ENCODE measurements at places on chromosomes 6 and 20.

DNA sequence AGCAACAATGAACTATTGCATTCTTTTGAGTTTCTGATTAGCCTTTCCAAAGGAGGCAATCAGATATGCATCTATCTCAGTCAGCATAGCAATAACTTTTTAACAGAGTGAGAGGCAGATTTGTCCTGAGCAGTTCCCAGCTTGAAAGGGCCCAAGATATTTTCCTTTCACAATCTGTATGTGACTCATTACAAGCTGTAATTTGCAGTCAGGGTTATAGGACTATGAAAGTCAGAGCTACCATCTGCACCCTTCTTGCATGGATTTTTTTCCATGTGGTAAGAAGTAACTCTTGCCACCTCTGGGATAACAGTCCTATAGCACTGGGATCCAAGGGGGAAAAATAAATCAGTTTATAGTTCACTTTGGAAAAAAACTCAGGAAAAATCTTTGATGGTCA is 318.2 kb upstream of the RGS17 start:
- DNase-seq = no peak

DNA sequence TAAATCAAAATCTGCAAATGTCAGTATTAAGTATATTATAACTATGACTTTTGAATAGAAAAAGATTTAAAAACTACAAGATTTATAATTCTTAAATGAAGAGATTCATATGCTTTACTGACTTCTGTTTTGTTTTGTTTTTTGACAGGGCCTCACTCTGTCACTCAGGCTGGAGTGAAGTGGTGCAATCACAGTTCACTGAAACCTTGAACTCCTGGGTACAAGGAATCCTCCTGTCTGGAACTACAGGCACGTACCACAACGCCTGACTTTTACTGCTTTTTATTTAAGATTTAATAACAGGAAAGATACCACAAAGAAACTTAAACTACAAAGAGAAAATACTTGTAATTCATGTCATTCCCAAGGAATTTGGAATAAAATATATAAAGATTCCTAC is 940.2 kb upstream of the CITED2 start:
- no peak for DNase-seq

GRCh38 chr20:31918466-31919105 is 33.3 kb downstream of the PDRG1 start:
- no peak for DNase-seq

- DNase-seq = no peak
Observed at GRCh38 chr6:47376930-47377329, 67.2 kb upstream of the TNFRSF21 start.

- DNase-seq = no peak
Observed at GRCh38 chr6:167130008-167130677, 7.2 kb downstream of the CCR6 start.

DNA sequence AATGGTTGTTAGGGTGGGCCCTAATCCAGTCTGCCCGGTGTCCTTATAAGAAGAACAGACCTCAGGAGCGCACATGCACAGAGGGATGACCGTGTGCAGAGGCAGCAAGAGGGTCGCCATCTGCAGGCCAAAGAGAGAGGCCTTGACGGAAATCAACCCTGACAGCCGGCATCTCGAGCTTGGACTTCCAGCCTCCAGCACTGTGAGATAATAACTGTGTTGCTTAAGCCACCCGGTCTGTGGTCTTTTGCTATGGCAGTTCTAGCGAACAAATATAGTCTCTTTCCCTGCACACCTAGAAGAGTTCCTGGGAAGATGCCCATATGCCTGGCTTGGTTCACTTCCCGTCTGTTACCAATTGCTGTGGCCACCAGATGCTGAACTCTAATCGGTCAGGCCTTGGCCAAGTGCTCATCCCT is 35.3 kb upstream of the PTGIS start:
- no peak for DNase-seq

DNA sequence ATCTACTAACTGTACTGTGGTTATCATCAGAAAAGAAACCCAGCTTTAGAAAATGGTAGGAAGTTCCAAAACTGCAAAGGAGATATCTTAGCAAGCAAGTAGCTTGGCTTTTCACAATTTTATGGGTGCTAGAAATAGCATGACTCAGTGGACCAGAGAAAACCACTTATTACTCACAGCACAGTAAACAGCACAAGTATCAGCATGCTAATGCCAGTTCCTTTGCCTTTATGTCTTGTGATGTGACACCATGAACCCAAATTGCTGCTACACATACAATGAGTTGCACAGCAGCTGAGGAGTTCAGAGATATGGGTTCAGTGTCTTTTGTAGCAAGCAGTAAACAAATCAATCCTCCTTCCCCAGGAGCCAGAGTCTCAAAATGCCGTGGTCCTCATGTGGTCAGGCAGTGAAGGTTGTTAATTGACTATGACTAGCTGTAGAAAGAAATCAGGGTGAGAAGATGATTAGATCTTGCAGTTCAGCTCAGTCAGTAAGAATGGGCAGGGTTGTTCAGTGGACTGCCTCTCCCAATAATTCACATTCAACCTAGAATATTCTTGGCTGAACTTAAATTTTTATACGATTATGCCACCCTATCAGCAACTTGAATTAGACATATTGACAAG is 73.3 kb downstream of the OPRM1 start:
- DNase-seq = no peak

- DNase-seq = no peak
Observed at GRCh38 chr6:152201120-152201519, 393.6 kb downstream of the ESR1 start.

DNA sequence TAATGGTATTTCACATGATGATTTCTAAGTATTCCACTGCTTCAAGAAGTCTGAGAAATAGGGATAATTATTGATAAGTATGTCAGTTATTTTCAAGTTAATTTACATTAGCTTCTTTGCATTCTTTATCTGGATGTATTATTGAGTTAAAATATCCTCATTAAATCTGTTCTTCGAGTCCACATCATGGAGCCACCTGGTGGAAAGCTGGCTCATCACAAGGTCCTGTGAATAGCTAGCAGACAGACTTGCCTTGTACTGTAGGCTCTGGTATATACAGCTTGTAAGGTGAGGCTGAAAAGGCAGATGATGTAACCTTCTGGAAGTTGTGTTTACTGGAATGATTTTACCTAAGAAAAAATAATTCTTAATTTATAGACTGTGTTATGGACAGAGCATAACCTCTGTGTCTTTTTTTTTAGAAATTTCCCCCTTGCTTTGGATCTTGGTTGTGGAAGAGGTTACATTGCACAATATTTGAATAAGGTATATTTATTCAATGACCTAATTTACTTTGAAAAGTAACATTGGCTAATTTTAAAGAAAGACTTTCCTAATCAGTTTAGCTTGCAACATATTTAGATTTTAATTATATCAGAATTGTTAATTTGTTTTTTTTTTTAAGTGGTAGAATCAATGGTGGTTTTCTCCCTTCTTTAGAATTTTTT is 3.5 kb downstream of the NDUFAF5 start:
- peak; percentile 11 for DNase-seq

Measured in NCI-H1092 treated with DMSO at 0.1 percent for 48 hours (cell line).